ENCODE measurements at places on chromosomes 12 and 14. TPM values are rescaled to one million over a fixed set of nuclear protein-coding genes. Genes with fewer than 3 reads are reported as not detected.

Gene SCNN1A
- 16.6 TPM for polyA plus RNA-seq

Gene NFE2
- polyA plus RNA-seq: 0.20 TPM

Gene DHH
- 0.12 TPM for polyA plus RNA-seq

DNA sequence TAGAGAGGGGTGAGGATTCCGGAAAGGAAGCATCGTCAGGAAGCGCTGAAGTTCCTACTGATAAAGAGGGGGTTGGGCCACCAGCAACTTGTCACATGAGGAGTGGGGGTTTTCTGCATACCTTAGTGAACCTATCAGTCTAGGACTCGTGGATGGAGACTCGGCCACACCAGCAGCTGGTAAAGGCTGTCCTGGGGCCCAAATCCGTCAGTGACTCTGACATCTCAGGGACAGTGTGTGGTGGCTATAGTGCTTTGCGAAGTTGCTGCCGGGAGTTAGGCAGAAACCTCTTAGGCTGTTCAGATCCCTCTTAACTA, 16.4 kb downstream of the RNASE2 start:
- H3K4me1 ChIP-seq: no peaks in the 10 kb centered on the region
- H3K27me3 ChIP-seq: no peaks in the 10 kb centered on the region

DNA sequence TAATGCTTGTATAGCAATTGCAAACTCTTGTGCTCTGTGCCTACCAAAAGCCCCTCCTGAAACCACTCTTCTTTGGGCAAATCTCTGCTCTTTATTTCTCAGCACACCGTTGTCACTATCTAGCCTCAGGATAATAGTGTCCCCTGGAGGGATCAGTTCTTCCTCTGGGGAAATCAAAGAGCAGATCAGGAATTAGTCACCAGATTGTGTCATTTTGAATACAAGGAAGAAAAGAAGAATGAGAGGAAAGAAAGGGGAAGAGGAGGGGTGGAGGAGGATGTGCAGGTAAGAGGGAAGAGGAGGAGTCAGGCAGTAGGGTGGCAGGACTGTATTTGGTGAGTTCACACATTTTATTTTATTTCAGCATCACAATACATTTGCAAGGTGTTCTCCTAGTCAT, 256.4 kb downstream of the GRIN2B start:
- no peaks in the 10 kb centered on the region for H3K27me3 ChIP-seq
- no peaks in the 10 kb centered on the region for H3K36me3 ChIP-seq

Gene PMEL
- polyA plus RNA-seq: 2.1 TPM

- no peak overlapping the region for H3K4me3 ChIP-seq
- no peaks in the 10 kb centered on the region for H3K36me3 ChIP-seq
- no peak overlapping the region for H3K27ac ChIP-seq
- no peaks in the 10 kb centered on the region for H3K27me3 ChIP-seq
- DNase-seq: no peak
- H3K4me1 ChIP-seq: no peaks in the 10 kb centered on the region
These were observed 437.7 kb downstream of the ADAMTS20 start for GRCh38 chr12:43114316-43114715.

- no peaks in the 10 kb centered on the region for H3K4me1 ChIP-seq
- no peak overlapping the region for H3K27ac ChIP-seq
- H3K27me3 ChIP-seq: peaks cover 22% of the 10 kb centered on the region
These were observed 29.2 kb upstream of the C14orf180 start for GRCh38 chr14:104550340-104550860.

DNA sequence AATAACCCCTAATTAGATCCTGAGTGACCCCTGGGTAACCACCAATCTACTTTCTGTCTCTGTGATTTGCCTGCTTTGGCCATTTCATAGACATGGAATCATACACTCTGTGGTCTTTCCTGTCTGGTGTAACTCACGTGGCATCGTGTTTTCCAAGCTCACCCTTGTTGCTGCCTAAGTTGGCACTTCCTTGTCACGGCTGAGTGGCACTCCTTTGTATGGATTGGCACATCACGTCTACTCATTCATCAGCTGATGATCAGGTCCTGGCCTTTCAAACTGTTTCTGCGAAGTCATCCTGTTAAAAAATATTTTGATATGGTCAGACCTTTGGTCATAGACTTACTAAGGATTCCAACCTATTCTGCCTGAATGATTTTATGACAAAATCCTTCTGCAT, 87.7 kb downstream of the GLT1D1 start:
- H3K27me3 ChIP-seq: no peaks in the 10 kb centered on the region
- H3K36me3 ChIP-seq: no peaks in the 10 kb centered on the region
- no peak overlapping the region for H3K27ac ChIP-seq
- DNase-seq: no peak

DNA sequence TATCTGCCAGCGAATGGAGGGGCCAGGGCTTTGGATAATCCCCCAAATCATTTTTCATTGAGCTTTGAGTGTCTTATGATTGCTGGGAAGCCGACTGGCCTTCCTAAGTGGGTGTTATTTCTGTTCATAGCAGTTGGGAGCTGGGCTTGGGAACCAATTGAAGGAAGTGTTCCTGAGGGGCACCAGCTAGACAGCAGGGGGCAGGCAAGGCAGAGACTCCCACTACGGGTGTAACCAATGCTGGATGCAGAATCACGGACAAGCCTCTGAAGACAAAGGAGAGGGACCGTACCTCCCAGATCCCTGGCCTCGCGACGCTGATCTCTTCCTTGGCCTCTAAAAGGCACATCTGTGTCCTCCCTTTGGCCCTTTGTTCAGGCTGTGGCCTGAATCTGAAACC, 149.0 kb upstream of the PRMT8 start:
- no peaks in the 10 kb centered on the region for H3K4me1 ChIP-seq
- DNase-seq: peak; percentile 85
- H3K27me3 ChIP-seq: peaks cover 9% of the 10 kb centered on the region
- H3K27ac ChIP-seq: no peak overlapping the region
- no peaks in the 10 kb centered on the region for H3K36me3 ChIP-seq

DNA sequence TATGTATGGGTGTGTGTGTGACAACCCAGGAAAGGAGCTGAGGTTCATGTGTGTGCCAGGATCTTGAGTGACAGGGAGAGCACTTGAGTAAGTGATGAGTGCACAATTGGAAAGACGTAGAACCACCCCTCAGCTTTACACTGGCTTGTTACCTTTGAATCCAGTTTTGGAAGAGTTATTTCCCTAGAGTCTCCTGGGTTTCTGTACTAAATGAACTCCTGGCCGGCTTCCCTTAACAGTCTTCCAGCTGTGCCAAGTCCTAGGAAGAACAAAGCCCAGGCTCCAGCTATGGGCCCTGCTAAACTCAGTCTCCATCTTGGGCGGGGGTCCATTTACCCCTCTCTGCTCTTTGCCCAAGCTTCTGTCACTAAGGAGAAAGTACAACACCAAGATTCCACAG, 19.7 kb upstream of the NR1H4 start:
- H3K4me3 ChIP-seq: no peak overlapping the region
- H3K27me3 ChIP-seq: no peaks in the 10 kb centered on the region
- DNase-seq: no peak
- H3K36me3 ChIP-seq: no peaks in the 10 kb centered on the region

DNA sequence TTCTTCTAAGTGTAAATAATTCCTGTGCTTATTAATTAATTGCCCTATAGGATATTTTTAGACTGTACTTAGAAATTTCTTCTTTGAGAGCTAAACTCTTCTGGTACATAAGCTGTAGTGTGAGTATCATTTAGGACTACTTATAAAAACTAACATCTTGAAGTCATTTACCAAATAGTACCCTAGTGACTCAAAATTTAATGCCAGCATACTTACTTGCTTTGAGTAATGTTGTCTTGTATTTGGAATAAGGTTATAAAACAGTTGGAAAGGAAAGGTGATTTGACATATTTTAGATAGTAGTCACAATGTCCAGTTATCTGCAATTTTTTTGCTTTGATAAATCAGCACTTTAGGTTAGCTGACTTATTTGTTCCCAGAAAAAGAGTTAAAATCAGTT, 39.1 kb downstream of the SPATA7 start:
- H3K36me3 ChIP-seq: peaks cover 2% of the 10 kb centered on the region
- peaks cover 17% of the 10 kb centered on the region for H3K4me1 ChIP-seq
- no peak overlapping the region for H3K4me3 ChIP-seq
- H3K27ac ChIP-seq: no peak overlapping the region
- DNase-seq: no peak

- no peaks in the 10 kb centered on the region for H3K36me3 ChIP-seq
- H3K27ac ChIP-seq: no peak overlapping the region
These were observed 111.2 kb downstream of the MYRFL start for GRCh38 chr12:69936214-69936731.

Gene ABCD2
- polyA plus RNA-seq: 0.10 TPM

- H3K27ac ChIP-seq: peak overlapping the region; percentile 89
- H3K4me1 ChIP-seq: peaks cover 31% of the 10 kb centered on the region
- H3K4me3 ChIP-seq: peak overlapping the region; percentile 76
- no peaks in the 10 kb centered on the region for H3K27me3 ChIP-seq
These were observed 427 bp upstream of the TMEM120B start for GRCh38 chr12:121712190-121712460.

GRCh38 chr14:33290641-33291040, 352.0 kb downstream of the NPAS3 start:
- H3K4me3 ChIP-seq: no peak overlapping the region
- H3K27ac ChIP-seq: no peak overlapping the region
- DNase-seq: no peak
